IMR-90 (cell line): ENCODE measurements at places on chromosomes 4 and X. TPM values are rescaled to one million over a fixed set of nuclear protein-coding genes. Genes with fewer than 3 reads are reported as not detected.

Gene ZNF141
- total RNA-seq = 4.7 and 7.8 TPM in 2 replicates

Gene CD38
- not detected in 2 replicates for total RNA-seq

Gene YIPF7
- total RNA-seq = not detected in 2 replicates

Gene TMEM150C
- total RNA-seq = under 0.01 and 0.36 TPM in 2 replicates

Gene SH2D1A
- total RNA-seq = not detected in 2 replicates
